ENCODE measurements at places on chromosomes 6 and 20.

DNA sequence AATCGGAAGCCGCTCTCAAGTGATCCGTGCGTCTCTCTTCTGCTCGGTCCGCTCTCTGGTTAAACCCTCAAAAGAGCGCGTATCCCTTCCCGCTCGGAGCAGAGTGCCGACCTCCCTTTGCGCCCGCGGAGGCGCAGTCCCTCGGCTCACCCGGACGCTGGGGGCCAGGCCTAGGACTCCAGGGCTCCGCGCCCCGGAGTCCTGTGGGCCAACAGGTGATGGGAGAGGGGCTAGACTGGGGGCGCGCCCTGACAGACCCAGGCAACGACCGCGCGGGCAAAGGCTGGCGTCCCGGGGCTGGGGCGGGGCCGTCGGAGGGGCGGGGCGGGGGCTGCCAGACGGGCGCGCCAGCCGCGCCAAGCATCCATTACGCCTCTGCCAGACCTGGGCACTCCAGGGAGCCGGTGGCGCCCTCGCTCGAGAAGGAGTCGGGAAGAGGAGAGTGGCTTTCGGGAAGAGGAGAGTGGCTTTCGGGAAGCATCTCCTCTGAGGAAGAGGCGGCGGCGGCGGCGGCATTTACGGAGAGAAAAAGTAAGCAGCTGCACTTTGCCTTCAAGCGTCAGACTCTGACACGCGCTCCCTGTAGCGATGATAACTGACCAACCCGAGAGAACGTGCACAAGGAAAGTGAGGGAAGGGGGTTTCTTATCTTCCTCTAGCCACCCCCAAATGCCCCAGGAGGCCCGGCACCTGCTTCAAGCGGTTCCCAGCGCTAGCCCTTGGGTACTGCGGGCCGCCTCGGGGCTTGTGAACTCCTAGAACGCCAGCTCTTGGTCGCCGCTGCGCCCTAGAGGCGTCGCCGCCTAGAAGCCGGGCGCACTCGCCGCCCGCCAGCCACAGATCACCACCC lies 2.6 kb downstream of the EPHA7 start:
- H3K4me3 ChIP-seq: peak overlapping the region; percentile 47
- H3K4me1 ChIP-seq: peaks cover 19% of the 10 kb centered on the region
- peaks cover 63% of the 10 kb centered on the region for H3K27me3 ChIP-seq

DNA sequence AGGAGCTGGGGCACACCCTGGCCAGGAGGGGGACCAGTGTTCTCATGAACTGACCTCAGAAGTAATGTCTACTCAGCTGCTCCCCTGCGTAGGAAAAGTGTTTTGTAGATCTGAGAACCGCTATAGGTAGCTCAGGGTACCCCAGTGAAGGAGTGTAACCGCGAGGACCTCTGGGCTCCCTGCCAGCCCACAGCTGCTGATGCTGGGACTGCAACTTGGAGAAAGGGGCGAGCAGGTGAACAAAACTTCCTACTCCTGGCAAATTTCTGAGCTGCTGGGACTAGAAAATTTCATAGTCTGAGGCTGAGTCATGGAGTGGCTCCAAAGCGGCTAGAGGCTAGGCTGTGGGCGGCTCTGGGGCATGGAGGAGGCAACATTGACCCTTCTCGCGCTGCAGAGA lies 51.9 kb downstream of the PYGB start:
- no peak overlapping the region for H3K27ac ChIP-seq
- no peaks in the 10 kb centered on the region for H3K36me3 ChIP-seq
- no peaks in the 10 kb centered on the region for H3K4me1 ChIP-seq
- DNase-seq: no peak

DNA sequence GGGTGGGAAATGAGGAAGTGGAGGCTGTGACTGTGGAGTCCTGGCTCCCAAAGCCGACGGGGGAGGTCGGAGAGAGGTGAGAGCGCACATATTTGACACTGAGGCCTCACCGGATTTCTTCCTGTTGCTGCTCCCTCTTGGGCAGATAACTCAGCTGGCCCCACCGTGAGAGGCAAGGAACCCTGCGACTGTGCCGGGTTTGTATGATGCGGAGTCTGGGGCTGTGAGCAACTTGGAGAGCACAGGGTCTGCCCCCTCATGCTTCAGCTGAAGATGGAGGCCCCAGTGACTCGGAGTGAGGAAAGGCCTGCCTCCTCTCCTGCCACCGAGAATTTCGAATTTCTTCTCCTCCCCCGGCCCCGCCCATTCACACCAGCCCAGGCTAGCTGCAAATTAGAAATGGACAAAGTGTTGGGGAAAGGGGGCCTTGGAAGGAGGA lies 160.6 kb downstream of the GRM4 start:
- H3K4me1 ChIP-seq: peaks cover 5% of the 10 kb centered on the region
- no peaks in the 10 kb centered on the region for H3K36me3 ChIP-seq
- H3K4me3 ChIP-seq: no peak overlapping the region
- H3K27me3 ChIP-seq: peaks cover 7% of the 10 kb centered on the region

GRCh38 chr6:89269981-89270380 lies 45.1 kb downstream of the GABRR2 start:
- H3K4me3 ChIP-seq: no peak overlapping the region
- no peak overlapping the region for H3K27ac ChIP-seq
- peaks cover 6% of the 10 kb centered on the region for H3K27me3 ChIP-seq
- no peak for DNase-seq

GRCh38 chr6:41878246-41878645 lies 16.9 kb downstream of the USP49 start:
- no peak overlapping the region for H3K4me3 ChIP-seq
- no peaks in the 10 kb centered on the region for H3K4me1 ChIP-seq
- H3K27ac ChIP-seq: no peak overlapping the region
- H3K27me3 ChIP-seq: no peaks in the 10 kb centered on the region
- DNase-seq: no peak

GRCh38 chr20:64165866-64166600 lies 1.8 kb downstream of the MYT1 start:
- DNase-seq: no peak
- H3K4me1 ChIP-seq: no peaks in the 10 kb centered on the region
- no peak overlapping the region for H3K27ac ChIP-seq
- peaks cover 22% of the 10 kb centered on the region for H3K27me3 ChIP-seq
- H3K4me3 ChIP-seq: no peak overlapping the region
- H3K36me3 ChIP-seq: no peaks in the 10 kb centered on the region

DNA sequence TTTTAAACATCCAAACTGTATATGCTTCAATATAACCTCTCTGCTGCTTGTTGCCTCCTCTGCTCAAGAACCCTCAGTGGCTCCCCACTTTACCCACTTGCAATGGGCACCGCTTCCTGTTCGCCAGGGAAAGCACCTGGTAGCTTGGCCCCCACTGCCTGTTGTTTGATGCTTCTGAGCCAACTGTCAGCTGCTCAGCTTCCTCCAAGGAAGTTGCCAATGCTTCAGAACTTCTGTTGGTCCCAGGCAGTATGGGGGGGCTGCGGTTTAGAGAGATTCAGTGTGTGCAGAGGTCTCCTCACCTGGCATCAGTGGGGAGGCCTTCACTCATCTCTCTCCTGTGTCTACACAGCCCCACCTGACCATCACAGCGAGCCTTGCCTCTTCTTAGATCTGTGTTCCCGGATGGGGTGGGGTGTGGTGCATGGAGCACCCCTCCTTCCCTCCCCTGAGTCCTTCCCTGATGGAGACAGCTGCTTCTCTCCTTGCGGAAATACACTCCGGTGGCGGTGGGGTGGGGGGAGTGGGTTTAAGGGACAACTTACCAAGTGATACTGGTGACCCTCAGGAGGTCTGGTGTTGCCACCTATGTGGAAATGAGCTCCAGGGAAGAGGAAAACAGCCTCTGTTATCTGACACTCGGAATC lies 308.1 kb downstream of the CDH26 start:
- H3K27me3 ChIP-seq: no peaks in the 10 kb centered on the region
- no peak overlapping the region for H3K4me3 ChIP-seq
- DNase-seq: no peak
- no peaks in the 10 kb centered on the region for H3K36me3 ChIP-seq

GRCh38 chr6:110890288-110890687 lies 15.7 kb downstream of the AMD1 start:
- H3K36me3 ChIP-seq: peaks cover 48% of the 10 kb centered on the region
- no peak for DNase-seq
- H3K27ac ChIP-seq: no peak overlapping the region
- H3K27me3 ChIP-seq: no peaks in the 10 kb centered on the region

GRCh38 chr6:156434049-156434794 lies 343.0 kb upstream of the ARID1B start:
- no peak overlapping the region for H3K4me3 ChIP-seq
- no peak overlapping the region for H3K27ac ChIP-seq
- DNase-seq: no peak
- H3K27me3 ChIP-seq: no peaks in the 10 kb centered on the region
- no peaks in the 10 kb centered on the region for H3K36me3 ChIP-seq

GRCh38 chr20:10411673-10412072 lies 22.3 kb downstream of the MKKS start:
- H3K36me3 ChIP-seq: peaks cover 7% of the 10 kb centered on the region
- H3K4me1 ChIP-seq: no peaks in the 10 kb centered on the region
- no peak overlapping the region for H3K27ac ChIP-seq
- H3K27me3 ChIP-seq: no peaks in the 10 kb centered on the region
- no peak overlapping the region for H3K4me3 ChIP-seq

GRCh38 chr6:27902335-27903314 lies 9.6 kb downstream of the OR2B2 start:
- peak overlapping the region; percentile 79 for H3K4me3 ChIP-seq
- peak; percentile 77 for DNase-seq
- H3K27ac ChIP-seq: peak overlapping the region; percentile 95

Data from activated T-helper 1 cell treated with anti-CD3 and anti-CD28 coated beads, Interleukin-12 subunit alpha, Interleukin-12 subunit beta, Interleukin-2, Interleukin-4 antibody, amounts not matched to agents 30 ng/mL and 10 ng/mL and 1 ng/mL, durations not matched to agents 14 hours and 24 hours and 36 hours (primary cell).